Left hindlimb (tissue), 1 donor: ENCODE measurements at places on chromosomes 13 and 19.

DNA sequence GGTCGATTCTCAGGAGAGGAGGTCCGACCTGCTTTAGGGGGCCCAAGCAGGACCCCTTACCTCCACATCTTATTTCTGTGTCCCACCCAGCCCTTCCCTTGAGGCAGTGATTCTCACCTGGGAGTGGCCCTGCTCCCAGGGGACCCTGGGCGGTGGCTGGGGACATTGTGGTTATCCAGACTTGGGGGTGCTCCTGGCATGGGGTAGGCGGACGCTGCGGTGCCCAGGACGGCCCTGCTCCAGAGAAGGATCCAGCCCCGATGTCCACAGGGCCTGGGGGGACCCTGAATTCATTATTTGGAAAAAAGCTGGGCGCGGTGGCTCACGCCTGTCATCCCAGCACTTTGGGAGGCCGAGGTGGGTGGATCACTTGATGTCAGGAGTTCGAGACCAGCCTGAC is 84.4 kb downstream of the GADD45B start:
- no peak for DNase-seq

- DNase-seq, result no peak
Observed at GRCh38 chr13:36839281-36839680, 20.3 kb downstream of the RFXAP start.

- no peak for DNase-seq
Observed at GRCh38 chr19:16111909-16112752, 442 bp downstream of the RAB8A start.

DNA sequence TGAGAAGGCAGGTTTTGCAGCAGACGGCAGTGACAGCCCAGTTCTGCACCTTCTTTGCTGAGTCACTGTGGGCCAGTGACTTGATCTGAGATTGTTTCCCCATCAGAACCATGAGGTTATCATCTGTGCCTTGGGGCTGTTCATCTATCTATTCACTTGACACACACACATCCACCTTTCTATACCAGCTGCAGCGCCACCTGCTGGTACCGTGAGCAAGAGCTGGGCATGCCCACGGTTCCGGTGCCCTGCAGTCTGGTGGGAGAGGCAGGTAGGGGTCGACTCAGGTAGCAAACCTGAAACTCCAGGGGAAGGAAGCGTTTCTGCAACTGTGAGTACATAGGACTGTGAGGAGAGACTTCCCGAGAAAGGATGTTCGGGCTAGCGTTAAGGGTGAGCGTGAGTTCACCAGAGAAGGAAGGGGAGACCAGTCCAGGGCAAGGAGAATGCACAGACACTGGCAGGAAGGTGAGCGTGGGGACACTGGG is 7.5 kb upstream of the LIN7B start:
- no peak for DNase-seq

- DNase-seq, result no peak
Observed at GRCh38 chr13:57946361-57946760, 314.8 kb downstream of the PCDH17 start.

GRCh38 chr13:99367106-99367616 is 60.0 kb upstream of the GPR183 start:
- no peak for DNase-seq

DNA sequence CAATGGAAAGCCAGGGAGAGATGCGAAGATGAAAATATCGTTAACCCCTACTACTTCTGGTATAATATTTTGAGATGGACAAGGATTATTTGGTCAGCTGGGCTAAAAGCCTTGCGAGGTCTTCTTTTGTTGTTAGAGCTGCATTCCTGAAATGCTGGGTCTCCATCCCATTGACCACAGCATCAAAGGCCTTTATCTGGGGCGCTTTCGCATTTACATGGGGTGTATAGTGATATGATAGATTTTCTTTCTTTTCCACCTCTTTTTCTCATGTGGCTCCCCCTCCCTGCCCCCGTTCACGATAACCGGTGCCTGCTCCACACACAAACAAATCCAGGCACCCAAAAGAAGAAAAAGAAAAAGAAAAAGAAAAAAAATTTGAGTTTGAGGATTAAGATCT is 77.5 kb downstream of the ZNF536 start:
- DNase-seq, result no peak

- no peak for DNase-seq
Observed at GRCh38 chr13:103140001-103140671, 73.9 kb upstream of the SLC10A2 start.

- DNase-seq, result no peak
Observed at GRCh38 chr19:30579419-30579818, 207.2 kb downstream of the ZNF536 start.

GRCh38 chr13:75547917-75548316 is 1.7 kb upstream of the UCHL3 start:
- DNase-seq, result no peak

GRCh38 chr13:93413972-93414717 is 187.5 kb downstream of the GPC6 start:
- no peak for DNase-seq

- no peak for DNase-seq
Observed at GRCh38 chr19:29323440-29324290, 110.7 kb upstream of the UQCRFS1 start.

DNA sequence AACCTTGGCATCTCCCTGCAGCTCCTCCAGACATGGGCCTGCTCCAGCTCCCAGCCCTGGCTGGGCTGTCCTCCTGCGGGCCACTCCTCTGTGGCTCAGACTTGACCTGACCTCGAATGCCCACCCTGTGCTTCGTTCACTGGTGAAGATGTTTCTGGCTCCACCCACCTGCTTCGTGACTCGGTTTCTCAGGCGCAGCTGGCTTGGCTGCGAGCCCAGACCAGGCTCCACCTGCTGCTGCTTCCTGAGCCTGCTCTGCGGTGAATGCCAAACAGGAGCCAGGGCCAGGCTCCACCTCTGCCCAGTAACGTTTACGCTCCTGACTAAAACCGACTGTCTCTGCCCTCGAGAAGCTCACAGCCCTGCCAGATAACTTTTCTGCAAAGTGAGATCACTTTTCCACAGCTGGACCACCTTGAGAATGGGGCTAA is 8.9 kb upstream of the RSPH6A start:
- DNase-seq, result no peak

DNA sequence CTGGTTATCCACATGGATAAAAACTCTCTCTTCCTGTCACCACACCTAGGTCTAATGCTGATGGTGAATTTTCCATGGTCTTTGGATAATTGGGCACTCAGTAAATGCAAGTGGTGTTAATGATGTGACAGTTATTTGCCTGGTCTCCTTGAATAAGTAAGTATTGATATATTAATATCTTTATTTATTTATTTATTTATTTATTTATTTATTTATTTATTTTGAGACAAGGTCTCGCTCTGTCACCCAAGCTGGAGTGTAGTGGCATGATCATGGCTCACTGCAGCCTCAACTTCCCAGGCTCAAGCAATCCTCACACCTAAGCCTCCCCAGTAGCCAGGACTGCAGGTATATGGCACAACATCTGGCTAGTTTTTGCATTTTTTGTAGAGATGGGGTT is 46.3 kb upstream of the ITM2B start:
- DNase-seq, result no peak

DNA sequence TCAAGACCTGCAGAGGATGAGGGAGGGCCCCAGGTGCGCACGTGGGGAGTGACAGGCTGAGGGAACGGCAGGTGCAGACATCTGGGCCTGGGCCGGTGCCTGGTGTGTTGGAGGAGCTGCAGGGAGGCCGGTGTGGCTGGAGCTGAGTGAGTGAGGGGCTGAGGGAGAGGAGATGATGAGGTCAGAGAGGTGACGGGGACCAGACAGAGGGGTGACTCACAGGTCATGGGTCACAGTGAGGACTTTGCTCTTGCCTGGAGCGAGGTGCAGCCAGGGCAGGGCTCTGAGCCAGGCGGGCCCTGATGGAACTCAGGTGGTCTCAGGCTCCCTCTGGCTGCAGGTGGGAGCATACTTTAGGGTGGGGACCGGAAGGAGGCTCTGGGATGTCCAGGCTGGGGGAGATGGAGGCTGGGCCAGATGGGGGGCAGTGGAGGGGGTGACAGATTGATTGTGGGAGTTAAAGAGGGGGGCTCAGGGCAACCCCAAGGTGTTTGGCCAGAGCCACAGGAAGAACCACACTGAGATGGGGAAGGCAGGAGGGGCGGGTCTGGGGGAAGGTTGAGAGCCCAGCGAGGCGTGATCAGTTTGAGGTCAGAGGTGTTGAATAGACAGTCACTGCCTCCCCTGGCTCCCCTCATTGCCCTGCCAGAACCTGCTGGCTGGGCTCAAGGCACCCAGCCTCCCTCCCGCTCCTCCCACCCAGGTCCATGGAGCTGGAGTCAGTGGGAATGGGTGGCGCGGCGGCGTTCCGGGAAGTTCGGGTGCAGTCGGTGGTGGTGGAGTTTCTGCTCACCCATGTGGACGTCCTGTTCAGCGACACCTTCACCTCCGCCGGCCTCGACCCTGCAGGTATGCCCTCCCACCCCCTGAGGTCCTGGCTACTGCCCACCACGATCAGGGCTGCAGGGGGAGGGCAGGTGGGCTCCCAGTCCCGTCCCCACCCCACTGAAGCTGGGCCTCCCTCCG is 8.4 kb downstream of the ARHGAP33 start:
- DNase-seq, result no peak

- DNase-seq, result no peak
Observed at GRCh38 chr19:56083668-56084067, 37.4 kb downstream of the ZNF787 start.

DNA sequence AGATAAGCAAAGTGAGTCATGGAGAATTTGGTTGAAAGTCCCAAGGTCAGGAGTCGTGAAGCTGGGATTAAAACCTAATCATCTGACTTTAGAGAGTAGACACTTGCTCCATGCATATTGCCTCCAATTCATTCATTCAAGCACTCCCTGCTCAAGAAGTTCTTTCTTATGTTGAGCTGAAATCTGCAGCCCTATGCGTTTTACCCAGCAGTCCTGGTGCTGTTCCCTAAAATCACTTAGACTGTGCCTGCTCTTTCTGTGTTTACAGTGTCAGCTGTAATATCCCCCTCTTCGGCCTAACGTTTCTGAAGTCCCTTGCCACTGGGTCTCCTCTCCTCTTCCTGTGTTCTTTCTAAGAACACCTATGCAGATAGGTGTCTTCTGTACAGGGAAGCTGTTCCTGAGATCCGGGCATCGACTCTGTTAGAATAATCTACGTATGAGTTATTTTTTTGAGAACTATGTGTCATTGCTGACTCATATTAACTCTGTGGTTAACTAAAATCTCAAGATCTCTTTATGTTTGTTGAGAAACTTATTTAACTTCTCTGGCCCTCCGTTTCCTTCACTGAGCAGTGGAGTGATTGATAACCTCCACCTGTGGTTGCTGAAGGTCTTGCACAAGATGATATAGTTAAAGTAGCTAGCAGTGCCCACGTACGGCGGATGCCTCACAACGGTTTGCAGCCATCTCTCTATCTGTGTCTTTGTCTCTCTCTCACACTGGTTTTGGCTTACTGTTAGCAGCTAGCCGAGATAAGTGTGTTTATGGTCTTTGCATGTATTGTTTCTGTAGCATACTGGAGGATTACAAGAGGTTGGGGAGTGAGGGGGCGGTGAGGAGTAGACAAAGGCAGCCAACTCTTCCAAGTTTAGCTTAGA is 4.7 kb downstream of the ALOX5AP start:
- no peak for DNase-seq

GRCh38 chr19:27676334-27676733 is 1536.6 kb downstream of the UQCRFS1 start:
- DNase-seq, result no peak

DNA sequence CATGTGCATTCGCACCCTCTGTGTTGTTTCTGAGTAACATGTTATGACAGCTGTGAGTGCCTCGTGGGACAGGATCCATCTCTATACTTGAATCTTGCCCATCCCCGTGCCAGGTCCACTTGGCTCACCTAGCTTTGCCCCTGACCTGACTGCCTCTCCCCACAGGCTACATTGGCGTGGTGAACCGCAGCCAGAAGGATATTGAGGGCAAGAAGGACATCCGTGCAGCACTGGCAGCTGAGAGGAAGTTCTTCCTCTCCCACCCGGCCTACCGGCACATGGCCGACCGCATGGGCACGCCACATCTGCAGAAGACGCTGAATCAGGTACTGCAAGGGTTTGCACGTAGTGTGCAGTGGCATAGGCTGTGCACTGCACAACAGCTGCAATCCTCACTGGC is 53.2 kb downstream of the TMED1 start:
- no peak for DNase-seq

- DNase-seq, result no peak
Observed at GRCh38 chr19:23799321-23799720, 40.6 kb upstream of the ZNF681 start.

DNA sequence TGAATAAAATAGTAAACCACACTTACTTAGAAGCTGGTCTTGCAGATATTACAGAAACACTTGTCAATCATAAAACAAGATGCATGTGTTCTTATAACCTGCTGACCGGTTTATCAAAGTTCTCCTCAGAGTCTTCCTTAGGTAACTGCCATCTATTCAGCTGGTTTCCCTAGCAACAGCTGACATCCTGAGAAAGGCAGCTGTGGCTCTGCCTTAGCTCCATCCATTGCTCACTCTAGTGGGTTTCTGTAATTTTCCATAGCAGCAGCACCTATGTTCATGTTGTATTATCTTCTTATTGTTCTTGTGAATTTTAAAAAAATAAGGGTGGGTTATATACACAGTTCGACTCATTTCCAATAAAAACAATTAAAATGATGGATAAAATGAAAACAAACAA is 87.8 kb downstream of the RAP2A start:
- DNase-seq, result no peak

GRCh38 chr13:106295971-106296370 is 239.5 kb downstream of the EFNB2 start:
- DNase-seq, result no peak

GRCh38 chr13:30128095-30128494 is 179.3 kb downstream of the KATNAL1 start:
- DNase-seq, result no peak

DNA sequence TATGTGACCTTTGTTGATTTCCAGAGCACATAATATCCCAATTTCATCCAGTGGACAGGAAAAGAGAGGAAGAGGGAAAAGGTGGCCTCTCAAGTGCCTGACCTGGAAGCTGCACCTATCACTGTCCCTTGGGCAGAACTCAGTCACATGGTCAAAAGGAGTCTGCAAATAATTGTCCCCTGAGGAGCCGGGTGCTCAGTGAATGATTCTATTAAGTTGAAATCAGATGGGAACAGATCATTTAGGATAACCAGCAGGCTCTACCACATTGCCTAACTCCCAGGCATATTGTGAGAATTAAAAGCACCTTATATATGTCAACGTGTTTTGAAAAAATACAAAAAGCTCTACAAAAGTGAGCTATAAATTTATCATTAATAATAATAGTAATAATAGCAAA is 6.8 kb downstream of the KL start:
- no peak for DNase-seq

- DNase-seq, result no peak
Observed at GRCh38 chr13:75079226-75079625, 402.7 kb downstream of the TBC1D4 start.

GRCh38 chr19:39533003-39533512 is 406 bp upstream of the EID2B start:
- no peak for DNase-seq

GRCh38 chr19:5705552-5705951 is 14.4 kb downstream of the LONP1 start:
- DNase-seq, result no peak

GRCh38 chr19:41563854-41564514 is 12.0 kb upstream of the CEACAM21 start:
- DNase-seq, result no peak
